Transverse colon (tissue), 4 donors: ENCODE measurements at places on chromosomes 7 and 10. TPM values are rescaled to one million over a fixed set of nuclear protein-coding genes. Genes with fewer than 3 reads are reported as not detected.

The PRSS58 gene
- total RNA-seq, result not detected

DNA sequence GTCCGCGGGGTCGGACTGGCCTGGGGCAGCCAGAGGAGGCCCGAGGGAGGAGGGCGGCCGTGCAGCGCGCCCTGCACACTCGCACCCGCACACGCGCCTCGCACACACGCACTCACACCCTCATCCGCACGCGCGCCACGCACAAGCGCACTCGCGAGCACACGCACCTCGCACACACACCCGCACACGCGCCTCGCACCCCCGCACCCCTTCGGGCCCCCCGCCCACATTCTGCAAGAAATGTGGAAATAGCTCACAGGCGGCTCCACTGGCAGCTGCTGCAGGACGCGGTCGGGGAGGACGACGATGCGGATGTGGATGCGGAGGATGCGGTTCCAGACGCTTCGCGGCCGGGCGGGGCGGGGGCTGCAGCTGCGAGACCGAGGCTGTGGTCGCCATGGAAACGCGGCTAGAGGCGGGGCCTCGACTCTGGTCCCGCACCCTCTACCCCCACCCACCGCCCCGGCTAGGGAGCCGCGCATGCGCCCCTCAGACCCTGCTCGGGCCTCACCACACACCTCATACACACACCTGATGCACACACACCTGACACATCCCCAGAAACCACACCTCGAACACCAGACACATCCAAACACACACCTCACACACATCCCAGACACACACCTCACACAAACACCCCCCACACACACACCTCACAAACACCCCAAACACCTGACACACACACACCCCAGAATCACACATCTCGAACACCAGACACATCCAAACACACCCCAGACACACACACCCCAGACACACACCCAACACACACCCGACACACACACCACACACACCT lies at the start of gene CALY:
Gene CALY, minus strand, starts transcription at position 320 of the 793 bp plus-strand sequence. CDS start 7,907 bp downstream, outside the sequence.
- no peaks in the 10 kb centered on the region for H3K36me3 ChIP-seq
- DNase-seq, result peak; percentile 62
- peaks cover 57% of the 10 kb centered on the region for H3K27me3 ChIP-seq
- no peak within 1 kb of the TSS for H3K27ac ChIP-seq
- peaks cover 21% of the 10 kb centered on the region for H3K4me1 ChIP-seq

- no peak for DNase-seq
- H3K27me3 ChIP-seq, result no peaks in the 10 kb centered on the region
- H3K4me1 ChIP-seq, result no peaks in the 10 kb centered on the region
- no peaks in the 10 kb centered on the region for H3K36me3 ChIP-seq
- no peak overlapping the region for H3K4me3 ChIP-seq
- H3K27ac ChIP-seq, result no peak overlapping the region
Measured at GRCh38 chr10:43383204-43383971, 12.0 kb downstream of the FXYD4 start.

DNA sequence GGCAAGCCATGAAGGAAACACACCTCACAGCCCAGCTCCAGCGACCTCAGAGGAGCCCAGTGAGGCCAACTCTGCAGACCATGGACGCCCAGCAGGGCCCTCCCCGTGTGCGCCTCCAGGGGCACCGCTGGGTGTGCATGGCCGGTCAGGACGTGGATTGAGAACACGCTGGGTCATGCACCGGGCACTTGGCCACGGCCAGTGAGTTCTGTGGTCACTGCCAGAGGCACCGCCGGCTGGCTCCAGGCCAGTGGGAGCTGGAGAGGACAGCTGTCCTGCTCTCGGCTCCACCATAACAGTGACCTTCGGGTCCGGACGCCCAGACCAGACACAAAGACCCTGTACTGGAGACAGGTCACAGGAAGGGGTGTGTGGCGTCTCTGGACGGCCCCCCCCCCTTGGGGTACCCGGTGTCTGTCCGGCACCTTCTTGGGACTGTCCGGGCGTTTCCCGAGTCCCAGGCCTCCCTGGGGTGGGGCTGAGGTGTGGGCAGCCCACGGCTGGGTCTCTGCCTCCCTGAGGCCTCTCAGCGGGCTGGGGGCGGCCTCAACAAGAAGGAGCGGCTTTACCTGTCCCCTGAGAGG lies 50.4 kb upstream of the NKX6-2 start:
- no peak overlapping the region for H3K4me3 ChIP-seq
- no peaks in the 10 kb centered on the region for H3K4me1 ChIP-seq
- H3K27ac ChIP-seq, result no peak overlapping the region
- peaks cover 56% of the 10 kb centered on the region for H3K27me3 ChIP-seq
- no peaks in the 10 kb centered on the region for H3K36me3 ChIP-seq

- H3K27me3 ChIP-seq, result no peaks in the 10 kb centered on the region
- no peaks in the 10 kb centered on the region for H3K36me3 ChIP-seq
- DNase-seq, result no peak
- no peaks in the 10 kb centered on the region for H3K4me1 ChIP-seq
- no peak overlapping the region for H3K27ac ChIP-seq
Measured at GRCh38 chr10:46314071-46314470, 27.3 kb downstream of the ANTXRL start.

DNA sequence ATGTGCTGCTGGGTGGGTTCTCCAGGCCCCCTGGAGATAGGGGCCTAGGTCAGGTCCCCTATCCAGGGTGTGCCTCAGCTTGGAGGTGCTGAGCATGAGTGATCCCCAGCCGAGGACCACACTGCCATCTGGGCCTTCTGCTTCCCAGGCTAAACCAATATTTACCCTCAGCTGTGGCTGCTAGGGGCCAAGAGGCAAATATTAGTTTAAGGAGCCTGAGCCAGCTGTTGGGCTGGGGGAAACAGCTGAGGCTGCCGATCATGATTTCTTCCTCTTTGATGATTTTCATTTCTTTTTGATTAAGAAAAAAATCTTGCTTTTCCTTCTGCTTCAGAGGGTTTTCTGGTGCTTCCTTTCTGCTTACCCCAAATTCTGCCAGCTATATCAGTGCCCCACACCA lies 83.4 kb downstream of the NEURL1 start:
- no peak overlapping the region for H3K4me3 ChIP-seq
- peak overlapping the region; percentile 12 for H3K27ac ChIP-seq
- H3K27me3 ChIP-seq, result no peaks in the 10 kb centered on the region
- no peaks in the 10 kb centered on the region for H3K36me3 ChIP-seq
- H3K4me1 ChIP-seq, result no peaks in the 10 kb centered on the region

The WNT2 gene
- not detected for total RNA-seq

The NODAL gene
- total RNA-seq, result not detected

GRCh38 chr7:73613954-73614735 lies 10.2 kb downstream of the MLXIPL start:
- peaks cover 27% of the 10 kb centered on the region for H3K27me3 ChIP-seq
- no peaks in the 10 kb centered on the region for H3K36me3 ChIP-seq
- no peaks in the 10 kb centered on the region for H3K4me1 ChIP-seq

- peak; percentile 19 for DNase-seq
- peaks cover 45% of the 10 kb centered on the region for H3K4me1 ChIP-seq
- H3K4me3 ChIP-seq, result peak overlapping the region; percentile 80
- H3K27me3 ChIP-seq, result no peaks in the 10 kb centered on the region
Measured at GRCh38 chr10:132539431-132539839, 1.8 kb downstream of the INPP5A start.

DNA sequence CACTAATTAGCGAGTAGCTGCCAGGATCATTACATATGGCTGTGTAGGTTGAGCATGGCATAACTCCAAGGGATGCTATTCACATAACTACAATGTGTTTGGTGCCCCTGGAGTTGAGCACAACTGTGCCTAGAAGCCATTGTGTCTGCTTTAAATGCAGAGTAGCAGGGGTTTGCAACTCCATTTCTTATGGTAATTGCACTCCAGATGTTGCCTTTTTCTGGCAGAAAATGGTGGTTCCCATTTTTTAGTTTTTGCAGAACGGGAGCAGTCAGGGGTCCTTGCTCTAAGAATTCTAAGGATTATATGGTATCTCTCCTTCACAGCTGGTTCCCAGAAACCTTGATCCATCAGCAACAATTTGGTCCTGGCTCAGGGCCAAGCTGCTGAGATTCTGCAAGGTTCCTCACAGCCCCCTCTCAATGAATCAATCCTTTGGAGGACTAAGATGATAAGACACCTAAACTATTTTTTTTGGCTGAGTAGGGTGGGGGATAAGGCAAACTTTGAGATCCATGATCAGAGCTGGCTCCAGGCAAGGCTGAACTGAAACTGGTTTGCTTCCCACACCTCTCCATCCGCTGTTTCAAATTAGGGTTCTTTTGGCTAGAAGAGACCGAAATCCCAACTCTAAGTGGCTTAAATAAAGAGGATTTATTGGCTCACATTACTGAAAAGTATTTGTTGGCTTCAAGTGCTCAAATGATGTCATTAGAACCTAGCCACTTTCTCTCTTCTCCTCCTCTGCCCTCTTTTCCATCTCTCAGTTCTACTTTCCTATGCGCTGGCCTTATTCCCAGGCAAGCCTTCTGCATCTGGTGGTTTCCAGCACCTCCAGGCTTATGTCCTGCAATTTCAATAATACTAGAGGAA lies 97.5 kb upstream of the CCDC6 start:
- H3K27ac ChIP-seq, result no peak overlapping the region
- no peaks in the 10 kb centered on the region for H3K36me3 ChIP-seq
- no peaks in the 10 kb centered on the region for H3K4me1 ChIP-seq
- H3K27me3 ChIP-seq, result no peaks in the 10 kb centered on the region

The AKR1C4 gene
- total RNA-seq, result not detected

DNA sequence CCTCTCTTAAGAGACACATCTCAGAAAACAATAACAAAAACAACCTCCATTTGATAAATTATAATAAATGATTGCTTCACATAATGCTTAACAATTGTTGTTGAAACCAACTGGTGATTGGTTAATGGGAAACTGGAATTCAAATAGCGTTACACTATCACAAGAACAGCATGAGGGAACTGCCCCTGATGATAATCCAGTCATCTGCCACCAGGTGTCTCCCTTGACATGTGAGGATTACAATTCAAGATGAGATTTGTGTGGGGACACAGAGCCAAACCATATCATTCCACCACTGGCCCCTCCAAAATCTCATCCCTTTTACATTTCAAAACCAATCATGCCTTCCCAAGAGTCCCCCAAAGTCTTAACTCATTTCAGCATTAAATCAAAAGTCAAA lies 375.9 kb downstream of the BMPER start:
- DNase-seq, result peak; percentile 8
- no peaks in the 10 kb centered on the region for H3K27me3 ChIP-seq
- no peaks in the 10 kb centered on the region for H3K36me3 ChIP-seq
- H3K4me1 ChIP-seq, result no peaks in the 10 kb centered on the region
- H3K4me3 ChIP-seq, result no peak overlapping the region

- no peaks in the 10 kb centered on the region for H3K4me1 ChIP-seq
- no peak overlapping the region for H3K27ac ChIP-seq
- DNase-seq, result no peak
- no peaks in the 10 kb centered on the region for H3K27me3 ChIP-seq
- no peaks in the 10 kb centered on the region for H3K36me3 ChIP-seq
- no peak overlapping the region for H3K4me3 ChIP-seq
Measured at GRCh38 chr10:119782981-119783664, 57.3 kb downstream of the INPP5F start.

GRCh38 chr10:112872728-112873127 lies 77.3 kb upstream of the TCF7L2 start:
- DNase-seq, result no peak
- no peaks in the 10 kb centered on the region for H3K36me3 ChIP-seq
- no peak overlapping the region for H3K27ac ChIP-seq

DNA sequence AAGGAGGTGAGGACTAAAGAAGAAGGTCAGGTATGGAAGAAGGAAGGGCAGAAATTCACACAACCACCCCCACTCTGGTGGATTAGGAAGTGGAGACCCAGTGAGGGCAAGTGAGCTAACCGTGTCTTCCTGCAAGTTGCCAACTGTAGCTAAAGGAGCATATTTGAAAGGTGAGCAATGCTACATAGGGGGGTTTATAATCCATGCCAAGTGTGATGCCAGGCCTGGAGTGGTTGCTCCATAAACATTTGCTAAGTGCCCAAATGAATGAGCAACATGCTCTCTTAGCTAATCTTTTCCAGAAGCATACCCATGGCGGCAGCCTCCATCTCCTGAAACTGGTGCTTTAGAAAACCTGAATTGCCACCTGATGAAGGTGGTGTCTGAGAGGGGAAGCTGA lies 121.6 kb downstream of the LRRC18 start:
- no peaks in the 10 kb centered on the region for H3K4me1 ChIP-seq
- H3K36me3 ChIP-seq, result no peaks in the 10 kb centered on the region
- H3K27me3 ChIP-seq, result no peaks in the 10 kb centered on the region

DNA sequence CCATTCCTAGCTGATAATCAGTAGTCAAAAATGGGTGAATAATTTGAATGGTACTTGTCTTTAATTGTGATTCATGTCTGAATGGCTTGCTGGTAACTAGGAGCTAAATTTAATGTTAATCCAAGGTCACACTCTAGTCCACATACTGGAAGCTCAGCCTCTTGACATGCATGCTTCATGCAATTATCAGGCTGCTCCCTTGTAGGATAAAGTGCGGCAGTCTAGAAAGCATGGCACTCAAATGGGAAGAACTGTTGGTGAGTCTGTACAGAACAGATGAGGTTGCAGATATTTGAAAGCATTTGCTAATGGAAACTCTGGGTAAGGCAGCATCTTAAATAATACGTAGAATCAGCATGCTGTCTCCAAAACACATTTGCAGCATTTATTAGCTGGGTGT lies 499.4 kb downstream of the AUTS2 start:
- no peaks in the 10 kb centered on the region for H3K27me3 ChIP-seq
- no peak overlapping the region for H3K27ac ChIP-seq
- no peaks in the 10 kb centered on the region for H3K36me3 ChIP-seq
- peaks cover 5% of the 10 kb centered on the region for H3K4me1 ChIP-seq
- no peak overlapping the region for H3K4me3 ChIP-seq

DNA sequence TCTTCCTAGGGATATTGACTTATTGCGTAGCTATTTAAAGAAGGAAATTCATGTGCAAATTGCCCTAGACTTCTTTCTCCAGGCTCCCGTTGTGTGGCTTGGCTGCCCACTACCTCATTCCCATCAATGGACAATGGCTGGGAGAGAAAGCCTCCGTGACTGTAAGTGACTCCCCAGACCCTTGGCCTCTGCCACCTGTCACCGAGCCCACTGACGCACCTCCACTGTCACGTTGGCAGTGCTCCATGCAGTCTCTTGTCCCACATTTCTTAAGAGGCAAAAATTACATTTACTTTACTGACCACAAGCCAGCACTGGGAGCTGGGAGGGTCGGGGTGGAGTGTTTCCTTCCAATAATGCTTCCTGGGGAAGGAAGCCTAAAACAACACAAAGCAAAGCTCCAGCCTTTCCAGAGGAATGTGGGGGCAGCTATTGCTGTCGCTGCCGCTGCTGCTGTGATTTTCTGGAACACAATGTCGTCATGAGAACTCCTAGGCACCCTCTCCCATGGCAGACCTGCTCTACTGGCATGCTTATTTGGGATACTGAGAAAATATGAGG lies 89.7 kb upstream of the STEAP1B start:
- H3K4me1 ChIP-seq, result no peaks in the 10 kb centered on the region
- no peaks in the 10 kb centered on the region for H3K27me3 ChIP-seq
- no peak overlapping the region for H3K4me3 ChIP-seq
- DNase-seq, result no peak

- H3K27me3 ChIP-seq, result no peaks in the 10 kb centered on the region
- no peak overlapping the region for H3K27ac ChIP-seq
Measured at GRCh38 chr7:106203473-106203872, 81.3 kb downstream of the NAMPT start.

The AOC1 gene
- total RNA-seq, result 265 TPM

DNA sequence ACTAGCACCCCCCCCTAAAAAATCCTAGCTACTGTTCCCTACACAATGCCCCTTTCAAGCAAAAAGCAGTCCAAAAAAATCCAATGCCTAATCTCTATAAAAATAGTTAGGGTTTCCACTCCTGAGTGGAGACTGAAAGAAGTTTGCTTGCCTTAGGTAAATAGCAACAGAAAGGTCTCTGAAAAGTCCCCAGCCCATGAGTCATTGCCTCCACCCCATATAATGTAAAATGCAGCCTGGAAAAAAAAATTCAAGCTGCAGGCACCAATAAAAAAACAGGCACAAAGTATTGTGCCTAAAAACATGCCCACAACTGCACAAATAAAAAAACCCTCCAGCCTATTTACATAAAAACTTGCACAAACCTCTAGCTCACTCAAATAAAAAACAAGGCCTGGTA lies 47.5 kb downstream of the ZNF680 start:
- no peaks in the 10 kb centered on the region for H3K27me3 ChIP-seq
- peaks cover 22% of the 10 kb centered on the region for H3K36me3 ChIP-seq
- H3K4me3 ChIP-seq, result no peak overlapping the region
- no peaks in the 10 kb centered on the region for H3K4me1 ChIP-seq

The ZPBP gene
- not detected for total RNA-seq
